ENCODE measurements at places on chromosomes 1 and 21.

- no peak overlapping the region for H3K4me3 ChIP-seq
- peaks cover 22% of the 10 kb centered on the region for H3K36me3 ChIP-seq
- H3K4me1 ChIP-seq: peaks cover 31% of the 10 kb centered on the region
- H3K27ac ChIP-seq: no peak overlapping the region
These were observed 53.3 kb downstream of the PDE9A start for GRCh38 chr21:42706765-42707164.

- no peak overlapping the region for H3K27ac ChIP-seq
- no peak overlapping the region for H3K4me3 ChIP-seq
- H3K27me3 ChIP-seq: no peaks in the 10 kb centered on the region
- H3K4me1 ChIP-seq: no peaks in the 10 kb centered on the region
- DNase-seq: peak; percentile 43
These were observed 973.7 kb downstream of the LTN1 start for GRCh38 chr21:28018741-28019669.

GRCh38 chr1:46278807-46279206 is 24.6 kb downstream of the LRRC41 start:
- H3K4me1 ChIP-seq: no peaks in the 10 kb centered on the region
- no peak for DNase-seq
- H3K4me3 ChIP-seq: no peak overlapping the region
- H3K27ac ChIP-seq: no peak overlapping the region
- no peaks in the 10 kb centered on the region for H3K27me3 ChIP-seq
- H3K36me3 ChIP-seq: peaks cover 42% of the 10 kb centered on the region

- H3K4me1 ChIP-seq: peaks cover 9% of the 10 kb centered on the region
- no peak for DNase-seq
- H3K4me3 ChIP-seq: no peak overlapping the region
- H3K36me3 ChIP-seq: no peaks in the 10 kb centered on the region
- no peaks in the 10 kb centered on the region for H3K27me3 ChIP-seq
- H3K27ac ChIP-seq: no peak overlapping the region
These were observed 313.1 kb downstream of the MATN1 start for GRCh38 chr1:30410153-30410851.

- no peak for DNase-seq
- no peak overlapping the region for H3K4me3 ChIP-seq
- peaks cover 55% of the 10 kb centered on the region for H3K36me3 ChIP-seq
- H3K27me3 ChIP-seq: no peaks in the 10 kb centered on the region
- peak overlapping the region; percentile 40 for H3K27ac ChIP-seq
- no peaks in the 10 kb centered on the region for H3K4me1 ChIP-seq
These were observed 18.1 kb downstream of the URB2 start for GRCh38 chr1:229643996-229644745.

- H3K27ac ChIP-seq: peak overlapping the region; percentile 79
- H3K27me3 ChIP-seq: peaks cover 78% of the 10 kb centered on the region
- H3K4me3 ChIP-seq: peak overlapping the region; percentile 85
These were observed 15.7 kb downstream of the IER5 start for GRCh38 chr1:181104042-181104789.

DNA sequence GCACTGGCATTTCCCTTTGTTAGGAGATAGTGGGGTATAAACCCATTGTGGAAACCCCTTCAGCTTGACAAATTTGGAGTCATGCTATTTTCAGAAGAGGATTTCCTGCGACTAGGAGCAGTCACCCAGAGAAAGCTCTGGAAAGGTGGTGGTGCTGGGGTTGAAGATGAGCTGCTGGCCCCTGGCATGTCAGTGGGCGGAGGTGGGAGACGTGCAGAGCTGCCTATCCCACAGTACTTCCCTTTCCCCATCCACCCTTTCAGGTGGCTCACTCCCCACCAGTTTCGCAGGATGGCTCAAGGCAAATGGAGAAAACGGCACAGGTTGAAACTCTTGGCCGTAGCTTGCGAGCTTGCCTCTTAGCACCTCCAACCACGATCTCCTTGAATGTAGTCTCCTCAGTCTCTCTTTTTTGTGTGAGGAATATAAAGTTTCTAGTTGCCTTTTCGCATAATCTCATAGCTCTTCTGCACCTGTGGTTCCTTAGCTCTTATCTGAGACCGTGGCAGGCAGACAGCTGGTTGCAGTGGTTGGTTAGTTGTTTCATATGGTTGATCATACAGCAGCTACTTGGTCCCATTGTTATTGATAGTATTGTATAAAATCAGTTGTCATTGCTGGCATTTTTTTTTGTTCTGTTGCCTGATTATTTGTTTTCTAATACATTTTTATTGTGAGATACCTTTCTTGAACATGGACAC is 48.2 kb downstream of the ADARB1 start:
- DNase-seq: no peak
- no peak overlapping the region for H3K27ac ChIP-seq
- H3K4me1 ChIP-seq: peaks cover 2% of the 10 kb centered on the region
- H3K36me3 ChIP-seq: no peaks in the 10 kb centered on the region
- H3K4me3 ChIP-seq: no peak overlapping the region

DNA sequence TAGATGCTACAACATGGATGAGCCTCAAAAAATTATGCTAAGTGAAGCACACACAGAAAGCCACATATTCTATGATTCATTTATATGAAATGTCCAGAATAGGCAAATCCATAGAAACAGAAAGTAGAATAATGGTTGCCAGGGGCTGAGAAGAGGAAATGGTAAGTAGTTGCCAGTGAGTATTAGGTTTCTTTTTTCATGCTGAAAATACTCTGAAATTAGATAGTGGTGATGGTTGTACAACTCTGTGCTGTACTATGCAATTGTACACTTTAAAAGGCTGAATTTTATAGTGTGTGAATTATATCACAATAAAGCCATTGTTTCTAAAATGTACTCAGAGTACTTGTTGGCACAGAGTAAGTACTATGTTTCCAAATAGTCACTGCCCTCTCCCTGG is 15.5 kb upstream of the GFI1 start:
- H3K36me3 ChIP-seq: no peaks in the 10 kb centered on the region
- no peak overlapping the region for H3K27ac ChIP-seq
- DNase-seq: no peak
- no peaks in the 10 kb centered on the region for H3K4me1 ChIP-seq

GRCh38 chr1:145777357-145778145 is 46.3 kb downstream of the RNF115 start:
- no peaks in the 10 kb centered on the region for H3K27me3 ChIP-seq
- no peak overlapping the region for H3K4me3 ChIP-seq
- no peak for DNase-seq

GRCh38 chr1:163877016-163877415 is 555.3 kb downstream of the NUF2 start:
- DNase-seq: no peak
- no peaks in the 10 kb centered on the region for H3K36me3 ChIP-seq
- H3K27ac ChIP-seq: no peak overlapping the region
- H3K4me3 ChIP-seq: no peak overlapping the region
- H3K4me1 ChIP-seq: peaks cover 26% of the 10 kb centered on the region

- H3K4me3 ChIP-seq: no peak overlapping the region
- H3K36me3 ChIP-seq: peaks cover 10% of the 10 kb centered on the region
- no peaks in the 10 kb centered on the region for H3K27me3 ChIP-seq
- no peak for DNase-seq
These were observed 198.1 kb upstream of the USP24 start for GRCh38 chr1:55413286-55413685.

- H3K27ac ChIP-seq: no peak overlapping the region
- no peaks in the 10 kb centered on the region for H3K4me1 ChIP-seq
- H3K27me3 ChIP-seq: no peaks in the 10 kb centered on the region
- no peaks in the 10 kb centered on the region for H3K36me3 ChIP-seq
These were observed 22.3 kb upstream of the NR5A2 start for GRCh38 chr1:200005165-200005564.

DNA sequence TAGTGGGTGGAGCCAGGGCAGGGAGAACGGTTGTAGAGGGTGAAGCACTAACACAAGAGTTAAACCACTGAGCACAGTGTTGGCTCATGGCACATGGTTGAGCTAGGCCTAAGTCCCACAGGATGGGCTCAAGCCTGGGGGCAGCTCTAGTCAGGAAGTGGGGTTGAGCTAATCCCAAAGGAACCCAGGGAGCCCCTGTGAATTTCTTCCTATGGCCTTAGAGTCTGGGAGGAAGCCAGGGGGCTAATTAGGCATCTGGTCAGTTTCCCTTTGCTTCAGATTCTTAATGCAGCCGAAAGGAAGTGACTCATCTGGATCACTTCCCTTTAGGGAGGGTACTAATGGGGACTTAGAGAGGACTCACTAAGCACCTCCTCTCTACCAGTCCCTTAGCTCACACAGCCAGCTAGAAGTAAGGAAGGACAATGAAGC is 10.1 kb downstream of the CFAP45 start:
- DNase-seq: no peak
- no peak overlapping the region for H3K4me3 ChIP-seq
- H3K4me1 ChIP-seq: peaks cover 9% of the 10 kb centered on the region
- H3K27ac ChIP-seq: no peak overlapping the region
- no peaks in the 10 kb centered on the region for H3K36me3 ChIP-seq

DNA sequence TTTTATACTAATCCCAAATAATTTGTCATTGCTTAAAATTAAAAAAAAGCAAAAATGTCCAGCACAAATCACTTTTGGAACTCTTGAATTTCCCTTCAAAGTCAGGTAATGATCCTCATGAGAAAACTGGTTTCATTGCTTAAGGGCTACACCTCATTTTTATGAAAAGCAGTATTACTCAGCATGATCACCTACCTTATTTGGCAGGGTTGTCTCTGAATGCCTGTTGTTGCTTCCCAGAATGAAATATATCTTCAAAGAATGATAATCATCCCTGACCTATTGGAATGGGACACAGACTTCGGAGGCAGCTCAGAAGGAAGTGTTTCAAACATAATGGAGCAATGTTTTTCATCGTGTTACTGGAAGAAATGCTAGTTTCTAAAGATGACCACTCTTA is 29.7 kb downstream of the C1orf21 start:
- no peak overlapping the region for H3K4me3 ChIP-seq
- peaks cover 3% of the 10 kb centered on the region for H3K36me3 ChIP-seq
- no peaks in the 10 kb centered on the region for H3K27me3 ChIP-seq

- no peak overlapping the region for H3K27ac ChIP-seq
- H3K4me1 ChIP-seq: no peaks in the 10 kb centered on the region
- no peaks in the 10 kb centered on the region for H3K27me3 ChIP-seq
- H3K4me3 ChIP-seq: no peak overlapping the region
- no peak for DNase-seq
- no peaks in the 10 kb centered on the region for H3K36me3 ChIP-seq
These were observed 257.5 kb downstream of the TOMM20 start for GRCh38 chr1:234871039-234871709.

DNA sequence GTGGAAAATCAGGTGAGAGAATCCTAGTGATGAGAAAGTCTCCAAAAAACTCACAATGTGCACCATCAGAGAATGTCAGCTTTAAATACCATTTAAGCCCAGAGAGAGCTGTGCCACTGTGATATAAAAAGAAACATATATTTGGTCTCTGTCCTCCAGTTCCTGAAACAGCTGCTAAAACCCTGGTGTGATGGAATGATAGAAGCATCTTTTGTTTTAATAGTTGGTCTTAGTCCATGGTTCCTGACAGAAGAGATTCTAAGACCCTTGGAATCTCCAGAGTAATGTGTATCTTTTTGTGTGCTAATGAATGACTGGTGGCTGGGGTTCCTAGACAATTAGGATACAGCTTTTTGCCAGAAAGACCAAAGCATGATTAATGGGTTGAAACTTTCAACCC is 302.8 kb upstream of the B3GALT2 start:
- H3K4me3 ChIP-seq: no peak overlapping the region
- H3K36me3 ChIP-seq: no peaks in the 10 kb centered on the region
- H3K27ac ChIP-seq: no peak overlapping the region
- DNase-seq: no peak
- no peaks in the 10 kb centered on the region for H3K27me3 ChIP-seq
- peaks cover 3% of the 10 kb centered on the region for H3K4me1 ChIP-seq

DNA sequence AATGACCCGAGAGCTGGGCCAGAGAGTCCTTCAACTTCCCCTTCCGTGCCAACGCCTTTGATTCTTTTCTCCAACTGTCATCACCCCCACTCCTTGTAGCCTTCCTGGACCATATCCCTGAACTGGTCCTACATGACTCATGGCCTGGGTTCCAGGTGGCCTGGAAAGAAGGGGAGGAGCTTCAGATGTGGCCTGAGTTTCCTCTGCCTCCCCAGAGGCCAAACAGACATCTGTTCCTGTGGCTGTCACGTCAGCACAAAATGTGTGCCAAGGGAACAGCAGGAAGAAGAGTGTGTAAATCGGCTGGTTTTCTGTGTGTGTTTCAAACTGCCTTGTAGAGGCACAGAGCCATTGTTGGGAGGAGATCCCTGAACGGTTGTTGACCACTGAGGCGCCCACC is 24.9 kb upstream of the KIRREL1 start:
- peaks cover 28% of the 10 kb centered on the region for H3K36me3 ChIP-seq
- H3K4me1 ChIP-seq: peaks cover 14% of the 10 kb centered on the region
- no peak for DNase-seq

GRCh38 chr21:33109574-33110339 is 39.8 kb downstream of the OLIG1 start:
- H3K4me1 ChIP-seq: peaks cover 81% of the 10 kb centered on the region
- H3K4me3 ChIP-seq: peak overlapping the region; percentile 74
- DNase-seq: peak; percentile 62
- no peak overlapping the region for H3K27ac ChIP-seq
- H3K36me3 ChIP-seq: peaks cover 3% of the 10 kb centered on the region

GRCh38 chr1:228695015-228695955 is 40.0 kb upstream of the RHOU start:
- DNase-seq: no peak
- peaks cover 17% of the 10 kb centered on the region for H3K4me1 ChIP-seq
- H3K4me3 ChIP-seq: no peak overlapping the region
- H3K27me3 ChIP-seq: no peaks in the 10 kb centered on the region

GRCh38 chr1:58907398-58907797 is 123.6 kb upstream of the JUN start:
- peaks cover 9% of the 10 kb centered on the region for H3K4me1 ChIP-seq
- H3K27ac ChIP-seq: no peak overlapping the region

DNA sequence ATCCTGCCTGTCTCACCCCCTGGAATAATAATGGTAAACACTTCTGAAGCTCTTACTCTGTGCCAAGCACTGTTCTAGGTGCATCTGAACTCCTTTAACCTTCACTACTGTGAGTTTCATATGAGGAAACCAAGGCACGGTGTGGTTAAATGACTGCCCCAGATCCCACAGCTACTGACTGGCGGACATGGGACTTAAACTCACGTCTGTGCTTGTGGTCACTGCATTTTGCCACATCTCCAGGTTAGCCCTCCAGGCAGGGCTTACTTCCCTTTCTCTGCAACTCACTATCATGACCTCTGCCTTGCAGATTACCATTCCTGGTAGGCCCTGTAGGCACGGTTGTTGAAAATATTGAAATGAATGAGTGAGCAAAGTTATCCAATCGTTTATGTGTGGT is 83.4 kb downstream of the ADSS2 start:
- H3K27ac ChIP-seq: no peak overlapping the region
- H3K27me3 ChIP-seq: no peaks in the 10 kb centered on the region
- no peak for DNase-seq
- peaks cover 32% of the 10 kb centered on the region for H3K4me1 ChIP-seq
- H3K36me3 ChIP-seq: peaks cover 16% of the 10 kb centered on the region
